HCT116 (cell line): ENCODE measurements at places on chromosomes 1 and 21. TPM values are rescaled to one million over a fixed set of nuclear protein-coding genes. Genes with fewer than 3 reads are reported as not detected.

GRCh38 chr1:3282186-3282585 is 172.3 kb upstream of the ARHGEF16 start:
- no peaks in the 10 kb centered on the region for H3K27me3 ChIP-seq
- no peak overlapping the region for H3K4me3 ChIP-seq
- no peak overlapping the region for H3K27ac ChIP-seq
- H3K36me3 ChIP-seq, result no peaks in the 10 kb centered on the region

DNA sequence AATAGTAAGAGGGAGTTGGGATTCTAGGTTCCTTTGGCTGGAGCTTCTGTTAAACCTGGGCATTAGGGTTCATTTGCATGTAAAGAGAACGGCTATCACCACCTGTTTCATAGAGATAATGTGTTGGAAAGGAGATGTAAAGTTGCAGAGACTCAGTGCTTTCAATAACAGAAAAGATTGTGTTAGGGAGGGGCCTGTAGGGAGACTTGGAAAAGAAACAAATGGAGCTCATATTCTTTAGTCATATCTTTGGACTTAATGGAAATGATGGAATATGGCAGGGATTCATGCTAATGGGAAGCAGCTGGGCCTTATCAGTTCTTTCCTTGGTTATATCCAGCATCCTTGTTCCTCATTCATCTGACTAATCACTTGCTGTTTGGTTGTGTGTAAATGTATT is 144.9 kb downstream of the CD247 start:
- 0 out of 2 replicates have a peak, but pooled peaks cover 3% of the 10 kb centered on the region for H3K36me3 ChIP-seq
- DNase-seq, result no peak
- no peak overlapping the region for H3K4me3 ChIP-seq
- H3K27me3 ChIP-seq, result no peaks in the 10 kb centered on the region

DNA sequence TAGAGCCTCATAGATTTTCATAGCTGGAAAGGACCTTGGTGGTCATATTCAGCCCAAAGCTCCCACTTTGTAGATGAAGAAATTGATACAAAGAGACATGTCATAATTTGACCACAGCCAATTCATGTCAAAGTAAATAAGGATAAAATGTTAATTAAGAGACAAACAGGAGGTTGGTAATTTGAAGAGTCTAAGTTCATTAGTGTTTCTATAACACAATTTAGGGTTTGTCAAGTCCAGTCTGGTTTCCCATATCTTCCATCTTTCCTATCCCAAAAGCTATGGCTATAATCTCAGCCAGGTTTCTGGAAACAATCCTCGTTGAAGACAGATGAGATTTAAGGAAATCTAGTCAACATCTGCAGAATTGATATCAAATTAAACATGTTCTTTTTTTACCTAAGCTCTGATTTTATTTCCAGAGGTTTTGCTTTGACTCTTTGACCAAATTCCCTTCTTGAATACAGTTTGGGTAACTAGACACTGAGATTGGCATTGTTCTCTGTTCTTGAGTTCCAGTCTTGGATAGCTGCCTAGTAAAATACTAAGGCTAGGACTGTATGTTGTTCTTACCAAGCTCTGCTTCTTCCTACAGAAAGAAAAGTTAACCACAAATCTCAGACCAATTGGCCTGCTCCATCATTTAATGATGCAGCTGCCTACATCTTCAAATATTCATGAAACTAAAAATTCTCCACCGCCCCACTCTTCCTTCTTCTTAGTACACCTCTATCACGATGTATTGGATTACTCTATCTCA is 62.0 kb downstream of the SLC44A5 start:
- H3K4me3 ChIP-seq, result no peak overlapping the region
- H3K27ac ChIP-seq, result no peak overlapping the region
- H3K27me3 ChIP-seq, result no peaks in the 10 kb centered on the region
- DNase-seq, result no peak

DNA sequence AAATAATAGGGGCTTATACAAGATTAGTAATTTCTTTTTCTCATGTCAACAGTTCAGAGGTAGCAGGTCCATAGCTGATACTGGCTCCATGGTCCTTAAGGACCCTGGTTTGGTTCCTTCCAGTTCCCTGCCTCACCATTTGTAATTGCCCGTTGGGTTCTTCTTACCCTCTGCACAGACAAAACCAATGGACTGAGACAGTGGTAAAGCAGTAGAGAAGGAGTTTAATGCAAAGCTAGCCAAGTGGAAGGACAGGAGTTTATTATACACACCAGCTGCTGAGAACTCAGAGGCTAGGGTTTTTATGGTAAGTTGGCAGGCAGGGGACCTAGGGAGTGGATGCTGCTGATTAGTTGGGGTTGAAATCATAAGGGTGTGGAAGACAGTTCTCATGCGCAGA is 35.9 kb upstream of the AXDND1 start:
- H3K27me3 ChIP-seq, result no peaks in the 10 kb centered on the region
- H3K36me3 ChIP-seq, result no peaks in the 10 kb centered on the region
- no peak overlapping the region for H3K4me3 ChIP-seq
- H3K4me1 ChIP-seq, result no peaks in the 10 kb centered on the region

GRCh38 chr1:201760516-201760915 is 68.4 kb upstream of the IPO9 start:
- no peaks in the 10 kb centered on the region for H3K27me3 ChIP-seq
- H3K4me1 ChIP-seq, result no peaks in the 10 kb centered on the region
- DNase-seq, result no peak
- H3K4me3 ChIP-seq, result no peak overlapping the region
- H3K36me3 ChIP-seq, result no peaks in the 10 kb centered on the region
- no peak overlapping the region for H3K27ac ChIP-seq

- no peak overlapping the region for H3K4me3 ChIP-seq
- no peak for DNase-seq
- H3K27ac ChIP-seq, result no peak overlapping the region
- no peaks in the 10 kb centered on the region for H3K4me1 ChIP-seq
Measured at GRCh38 chr1:228885845-228886244, 150.6 kb downstream of the RHOU start.

- DNase-seq, result no peak
- H3K4me3 ChIP-seq, result no peak overlapping the region
- no peaks in the 10 kb centered on the region for H3K4me1 ChIP-seq
Measured at GRCh38 chr1:193416226-193417024, 230.0 kb upstream of the B3GALT2 start.

DNA sequence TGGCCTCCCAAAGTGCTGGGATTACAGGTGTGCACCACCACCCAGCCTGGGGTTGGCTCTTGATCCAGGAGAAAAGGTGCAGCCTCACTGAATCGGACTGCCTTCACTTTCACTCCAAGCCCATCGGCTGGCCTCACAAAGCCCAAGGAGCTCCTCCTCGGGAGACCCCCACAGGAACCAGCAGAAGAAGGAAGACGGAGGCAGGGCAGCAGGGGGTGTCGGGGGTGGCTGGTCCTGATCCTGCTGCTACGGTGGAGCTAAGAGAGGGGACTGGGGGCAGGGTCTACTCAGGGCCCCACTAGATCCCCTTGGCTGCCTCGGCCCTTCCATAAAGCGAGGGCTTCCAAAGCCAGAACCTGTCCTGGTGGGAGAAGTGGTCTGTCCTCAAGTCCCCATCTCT is 93.9 kb downstream of the STUM start:
- no peaks in the 10 kb centered on the region for H3K27me3 ChIP-seq
- no peak overlapping the region; the same call in 1 of the 2 replicates for H3K27ac ChIP-seq
- peaks cover 21% of the 10 kb centered on the region for H3K4me1 ChIP-seq
- H3K36me3 ChIP-seq, result no peaks in the 10 kb centered on the region
- no peak overlapping the region for H3K4me3 ChIP-seq

- no peak overlapping the region for H3K27ac ChIP-seq
- 0 out of 2 replicates have a peak, but pooled peaks cover 3% of the 10 kb centered on the region for H3K36me3 ChIP-seq
- no peak for DNase-seq
- no peak overlapping the region for H3K4me3 ChIP-seq
- no peaks in the 10 kb centered on the region for H3K4me1 ChIP-seq
- H3K27me3 ChIP-seq, result no peaks in the 10 kb centered on the region
Measured at GRCh38 chr1:231372501-231372900, 34.4 kb downstream of the SPRTN start.

- no peak for DNase-seq
- H3K27me3 ChIP-seq, result no peaks in the 10 kb centered on the region
- H3K27ac ChIP-seq, result no peak overlapping the region
- H3K4me3 ChIP-seq, result no peak overlapping the region
- peaks cover 54% of the 10 kb centered on the region for H3K4me1 ChIP-seq
- peaks cover 8% of the 10 kb centered on the region for H3K36me3 ChIP-seq
Measured at GRCh38 chr1:16372535-16373285, 5.7 kb downstream of the SZRD1 start.

DNA sequence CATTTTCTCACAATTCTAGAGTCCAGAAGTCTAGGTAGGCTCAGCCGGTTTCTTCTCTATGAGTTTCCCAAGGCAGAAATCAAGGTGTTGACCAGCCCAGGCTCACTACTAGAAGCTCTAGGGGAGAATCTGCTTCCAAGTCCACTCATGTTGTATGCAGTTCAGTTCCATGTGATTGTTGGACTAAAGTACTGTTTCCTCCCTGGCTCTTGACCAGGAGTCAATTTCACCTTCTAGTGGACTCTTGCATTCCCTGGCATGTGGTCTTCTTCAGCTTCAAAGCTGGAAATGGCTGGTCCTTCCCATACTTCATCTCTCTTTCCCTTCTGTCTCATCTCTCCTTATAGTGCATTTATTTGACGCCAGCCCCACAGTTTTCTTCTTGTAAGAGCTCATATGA is 153.4 kb downstream of the KCNT2 start:
- H3K36me3 ChIP-seq, result no peaks in the 10 kb centered on the region
- no peak overlapping the region for H3K27ac ChIP-seq
- H3K4me3 ChIP-seq, result no peak overlapping the region
- no peak for DNase-seq

DNA sequence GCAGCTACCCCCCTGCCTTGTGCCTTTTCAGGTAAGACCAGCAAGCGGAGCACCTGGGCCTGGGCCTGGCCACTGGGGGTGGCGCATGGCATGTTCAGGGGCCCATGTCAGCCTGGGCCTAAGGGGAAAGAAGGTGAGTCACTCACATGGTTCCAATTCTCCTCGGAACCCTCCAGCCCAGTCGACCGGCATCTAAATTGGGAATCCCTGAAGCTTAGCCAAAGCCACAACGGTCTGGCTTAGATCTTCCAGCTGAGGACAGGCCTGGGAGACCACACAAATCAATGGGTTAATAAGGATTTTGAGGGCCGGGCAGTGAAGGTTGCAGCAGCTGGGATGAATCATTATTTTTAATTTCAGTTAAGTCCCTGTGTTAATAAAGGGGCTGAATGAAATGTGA is 145.1 kb upstream of the SMYD2 start:
- H3K4me3 ChIP-seq, result no peak overlapping the region
- H3K27ac ChIP-seq, result no peak overlapping the region
- H3K36me3 ChIP-seq, result no peaks in the 10 kb centered on the region
- H3K27me3 ChIP-seq, result no peaks in the 10 kb centered on the region

- H3K36me3 ChIP-seq, result no peaks in the 10 kb centered on the region
- no peaks in the 10 kb centered on the region for H3K27me3 ChIP-seq
- H3K4me1 ChIP-seq, result no peaks in the 10 kb centered on the region
- no peak overlapping the region for H3K27ac ChIP-seq
- H3K4me3 ChIP-seq, result no peak overlapping the region
Measured at GRCh38 chr1:87356591-87356990, 27.9 kb downstream of the LMO4 start.

GRCh38 chr1:223810586-223810985 is 35.2 kb downstream of the TP53BP2 start:
- no peak for DNase-seq
- H3K27ac ChIP-seq, result no peak overlapping the region
- H3K4me3 ChIP-seq, result no peak overlapping the region
- peaks cover 5% of the 10 kb centered on the region; the same call in 1 of the 2 replicates for H3K36me3 ChIP-seq
- H3K4me1 ChIP-seq, result peaks cover 18% of the 10 kb centered on the region
- H3K27me3 ChIP-seq, result no peaks in the 10 kb centered on the region

- DNase-seq, result no peak
- no peaks in the 10 kb centered on the region for H3K4me1 ChIP-seq
- H3K4me3 ChIP-seq, result no peak overlapping the region
- no peaks in the 10 kb centered on the region for H3K36me3 ChIP-seq
Measured at GRCh38 chr1:160117300-160117699, 1.7 kb downstream of the ATP1A2 start.

DNA sequence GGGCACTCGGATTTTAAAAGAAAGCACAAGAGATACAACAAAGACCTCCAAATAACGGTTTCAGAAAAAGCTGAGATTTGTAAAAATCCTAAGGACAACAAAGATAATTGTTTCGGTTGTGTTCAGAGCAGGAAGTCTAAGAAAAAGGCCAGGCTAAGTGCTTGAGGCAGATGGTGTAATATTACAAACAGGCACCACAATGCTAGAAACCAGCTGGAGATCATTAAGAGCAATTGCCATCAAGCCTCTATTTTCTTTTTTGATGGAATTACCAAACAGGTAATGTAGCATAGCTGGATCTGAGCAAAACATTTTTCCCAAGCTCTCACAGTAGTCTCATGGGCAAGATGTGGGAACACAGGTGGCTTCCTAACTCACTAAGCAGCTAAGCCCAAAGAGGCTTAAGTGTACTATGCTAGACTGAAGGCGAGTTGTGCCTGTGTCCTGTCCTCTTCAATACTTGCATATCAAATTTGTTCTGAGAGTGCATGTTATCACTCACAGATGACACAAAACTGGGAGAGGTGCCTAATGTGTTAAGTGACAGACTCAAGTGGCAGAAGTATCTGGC is 161.6 kb downstream of the GLUL start:
- no peak overlapping the region for H3K4me3 ChIP-seq
- H3K27ac ChIP-seq, result no peak overlapping the region
- no peaks in the 10 kb centered on the region for H3K4me1 ChIP-seq
- no peaks in the 10 kb centered on the region for H3K27me3 ChIP-seq

GRCh38 chr1:25718732-25719131 is 81.3 kb upstream of the SELENON start:
- no peaks in the 10 kb centered on the region for H3K36me3 ChIP-seq
- DNase-seq, result no peak
- H3K4me1 ChIP-seq, result no peaks in the 10 kb centered on the region
- H3K27ac ChIP-seq, result no peak overlapping the region
- no peaks in the 10 kb centered on the region for H3K27me3 ChIP-seq

DNA sequence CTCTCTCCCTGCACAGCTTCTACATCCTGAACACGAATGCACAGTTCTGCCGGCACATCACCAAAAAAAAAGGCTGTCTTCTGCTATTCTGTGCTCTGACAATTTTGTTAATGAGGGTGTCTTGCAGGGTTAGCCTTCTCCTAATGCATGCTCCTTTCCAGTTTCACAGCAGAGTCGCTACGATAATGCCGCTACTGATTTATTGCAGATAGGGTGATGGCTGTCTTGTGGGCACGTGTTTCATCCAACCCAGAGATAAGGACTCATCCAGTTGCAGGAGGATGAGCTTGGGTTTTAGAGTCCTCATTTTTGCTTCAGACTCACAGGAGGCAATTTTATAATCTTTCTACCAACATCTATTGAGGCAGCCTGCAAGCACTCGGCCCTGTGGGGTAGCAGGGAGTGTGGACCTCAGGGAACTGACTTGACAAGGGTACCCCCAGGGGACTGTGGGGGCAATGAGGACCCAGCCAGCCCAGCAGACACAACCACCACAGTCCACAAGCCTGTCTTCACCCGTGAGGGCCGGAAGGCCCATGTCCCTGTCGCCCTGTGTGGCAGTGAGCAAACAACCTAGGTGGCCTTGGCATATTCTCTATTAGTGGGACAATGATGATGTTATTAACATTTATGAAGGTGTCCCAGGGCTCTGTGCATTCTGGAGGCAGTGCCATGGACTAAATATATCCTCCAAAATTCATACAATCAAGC is 15.4 kb upstream of the UTS2 start:
- no peaks in the 10 kb centered on the region for H3K4me1 ChIP-seq
- H3K27ac ChIP-seq, result no peak overlapping the region
- H3K36me3 ChIP-seq, result no peaks in the 10 kb centered on the region
- H3K4me3 ChIP-seq, result no peak overlapping the region
- no peak for DNase-seq

Gene TEDDM1
- not detected for total RNA-seq

Gene PPIAL4G
- total RNA-seq, result not detected

Gene SFN
- total RNA-seq, result 245 TPM

Gene AMY1B
- not detected for total RNA-seq

Gene KPRP
- total RNA-seq, result not detected

Gene C8A
- 0.10 TPM for total RNA-seq

Gene KCNE2
- total RNA-seq, result not detected

Gene OR2T35
- total RNA-seq, result not detected

Gene AQP10
- total RNA-seq, result not detected

Gene GJC2
- 0.76 TPM for total RNA-seq

Gene GABRD
- 15.6 TPM for total RNA-seq
